ENCODE measurements at places on chromosomes 4 and X.

- no peaks in the 10 kb centered on the region for H3K27me3 ChIP-seq
- H3K27ac ChIP-seq = no peak overlapping the region
- DNase-seq = no peak
- H3K36me3 ChIP-seq = no peaks in the 10 kb centered on the region
- H3K4me3 ChIP-seq = no peak overlapping the region
Observed at GRCh38 chr4:8261851-8262535, 7.6 kb upstream of the HTRA3 start.

DNA sequence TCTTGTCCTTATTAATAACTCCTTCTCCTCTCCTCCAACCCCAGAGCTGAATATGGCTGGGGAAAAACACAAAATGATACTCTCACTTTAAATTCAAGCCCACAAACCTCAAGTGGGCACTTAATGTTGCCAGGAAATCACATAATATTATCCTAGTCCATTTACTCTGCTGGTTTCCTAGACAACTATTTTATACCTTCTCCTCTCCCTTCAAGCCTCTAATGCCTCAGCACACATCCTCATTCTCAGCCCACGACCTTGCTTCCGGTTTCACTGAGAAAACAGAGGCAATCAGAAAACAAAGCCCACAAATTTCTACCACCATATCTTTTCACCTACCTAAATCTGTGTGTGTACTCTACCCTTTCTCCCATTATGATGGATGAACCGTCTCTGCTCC lies 12.1 kb upstream of the CLCN5 start:
- no peaks in the 10 kb centered on the region for H3K4me1 ChIP-seq
- H3K4me3 ChIP-seq = no peak overlapping the region
- no peaks in the 10 kb centered on the region for H3K27me3 ChIP-seq
- H3K36me3 ChIP-seq = no peaks in the 10 kb centered on the region

- H3K36me3 ChIP-seq = no peaks in the 10 kb centered on the region
- no peaks in the 10 kb centered on the region for H3K27me3 ChIP-seq
- H3K27ac ChIP-seq = no peak overlapping the region
- H3K4me1 ChIP-seq = no peaks in the 10 kb centered on the region
Observed at GRCh38 chrX:71922686-71923085, 12.0 kb downstream of the NHSL2 start.

DNA sequence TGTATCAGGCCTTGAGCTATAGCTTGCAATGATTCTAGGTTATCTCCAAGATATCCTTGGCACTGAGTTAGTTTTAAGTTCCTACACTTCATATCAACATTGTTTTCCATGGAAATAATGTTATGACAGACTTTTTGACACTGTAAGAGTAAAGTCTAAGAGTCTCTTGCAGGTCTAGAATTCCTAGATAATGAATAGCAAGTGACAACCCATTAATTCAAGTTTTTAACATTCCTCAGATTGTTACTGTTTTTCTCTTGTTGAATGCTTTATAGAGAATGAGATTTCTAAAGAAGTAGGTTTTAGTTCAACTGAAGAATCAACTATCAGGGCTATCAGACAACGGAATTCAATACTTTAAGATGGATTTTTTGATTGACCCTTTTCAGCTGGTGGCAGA lies 276.1 kb downstream of the PPP3CA start:
- H3K27me3 ChIP-seq = no peaks in the 10 kb centered on the region
- no peak overlapping the region for H3K4me3 ChIP-seq
- H3K36me3 ChIP-seq = no peaks in the 10 kb centered on the region
- H3K4me1 ChIP-seq = no peaks in the 10 kb centered on the region

DNA sequence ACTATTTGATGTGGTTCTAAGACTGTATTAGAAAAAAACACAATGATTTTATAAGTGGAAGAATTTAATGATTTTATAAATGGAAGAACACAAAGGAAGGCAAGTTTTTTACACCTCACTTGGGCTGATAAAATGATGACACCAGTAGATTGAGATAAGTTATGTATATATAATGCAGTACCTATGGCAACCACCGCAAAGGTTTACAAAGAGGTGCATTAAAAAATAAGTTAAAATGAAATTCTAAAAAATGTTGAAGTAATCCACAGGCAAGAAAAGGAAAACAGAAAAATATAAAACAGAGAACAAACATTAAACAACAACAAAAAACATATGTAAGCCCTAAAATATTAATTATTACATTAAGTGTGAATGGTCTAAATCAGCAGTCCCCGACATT lies 490.9 kb upstream of the AADAT start:
- DNase-seq = no peak
- H3K27ac ChIP-seq = no peak overlapping the region
- H3K36me3 ChIP-seq = no peaks in the 10 kb centered on the region
- no peak overlapping the region for H3K4me3 ChIP-seq
- H3K4me1 ChIP-seq = no peaks in the 10 kb centered on the region

- H3K27me3 ChIP-seq = no peaks in the 10 kb centered on the region
- H3K4me3 ChIP-seq = no peak overlapping the region
- no peaks in the 10 kb centered on the region for H3K36me3 ChIP-seq
- DNase-seq = no peak
Observed at GRCh38 chrX:132125906-132126305, 1.9 kb downstream of the FRMD7 start.

DNA sequence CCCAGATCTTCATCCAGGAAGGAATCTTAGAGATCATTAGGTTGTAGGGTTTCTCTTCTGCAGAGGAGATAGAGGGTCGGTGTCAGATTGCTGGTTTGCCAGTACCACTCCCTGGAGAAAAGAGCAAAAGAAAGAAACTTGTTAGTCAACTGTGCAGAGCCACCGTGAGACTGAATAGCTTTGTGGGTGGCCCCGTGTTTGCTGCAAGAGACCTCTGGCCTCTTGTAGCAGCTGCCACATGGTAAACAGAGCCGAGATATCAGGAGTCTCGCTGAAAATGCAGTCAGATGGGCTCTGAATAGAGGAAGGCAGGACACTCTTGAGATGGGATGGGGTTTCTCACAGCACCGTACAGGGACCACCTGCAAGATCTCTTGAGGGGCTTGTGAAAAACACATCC lies 149.7 kb downstream of the PTTG2 start:
- no peaks in the 10 kb centered on the region for H3K4me1 ChIP-seq
- no peak overlapping the region for H3K27ac ChIP-seq
- peaks cover 7% of the 10 kb centered on the region for H3K36me3 ChIP-seq
- no peaks in the 10 kb centered on the region for H3K27me3 ChIP-seq

DNA sequence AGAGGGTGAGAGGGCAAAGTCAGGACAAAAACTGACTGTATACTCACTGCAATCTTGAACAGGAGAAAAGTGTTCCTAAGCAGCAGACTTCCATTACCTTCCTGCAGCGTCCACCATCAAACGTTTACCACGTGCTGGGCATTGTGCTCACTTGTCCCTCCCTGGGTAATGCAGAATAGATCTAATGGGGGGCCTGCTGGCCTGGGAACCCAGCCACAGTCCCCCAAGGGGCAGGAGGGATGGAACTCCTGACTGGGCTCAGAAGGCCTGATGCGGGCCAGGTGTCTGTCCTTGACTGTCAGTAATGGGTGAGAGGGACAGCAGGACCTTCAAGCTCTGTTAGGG lies 37.6 kb upstream of the FAM156A start:
- H3K4me3 ChIP-seq = peak overlapping the region; percentile 89
- H3K27me3 ChIP-seq = no peaks in the 10 kb centered on the region
- no peak for DNase-seq
- peak overlapping the region; percentile 77 for H3K27ac ChIP-seq
- H3K36me3 ChIP-seq = no peaks in the 10 kb centered on the region
- peaks cover 18% of the 10 kb centered on the region for H3K4me1 ChIP-seq

- no peak for DNase-seq
- no peaks in the 10 kb centered on the region for H3K27me3 ChIP-seq
- no peaks in the 10 kb centered on the region for H3K4me1 ChIP-seq
- H3K4me3 ChIP-seq = no peak overlapping the region
Observed at GRCh38 chr4:89171176-89171805, 60.0 kb downstream of the TIGD2 start.
